ENCODE measurements at places on chromosomes 5 and 9.
A peak's percentile ranks its signal among the peaks of the same experiment; 100 is the strongest.

DNA sequence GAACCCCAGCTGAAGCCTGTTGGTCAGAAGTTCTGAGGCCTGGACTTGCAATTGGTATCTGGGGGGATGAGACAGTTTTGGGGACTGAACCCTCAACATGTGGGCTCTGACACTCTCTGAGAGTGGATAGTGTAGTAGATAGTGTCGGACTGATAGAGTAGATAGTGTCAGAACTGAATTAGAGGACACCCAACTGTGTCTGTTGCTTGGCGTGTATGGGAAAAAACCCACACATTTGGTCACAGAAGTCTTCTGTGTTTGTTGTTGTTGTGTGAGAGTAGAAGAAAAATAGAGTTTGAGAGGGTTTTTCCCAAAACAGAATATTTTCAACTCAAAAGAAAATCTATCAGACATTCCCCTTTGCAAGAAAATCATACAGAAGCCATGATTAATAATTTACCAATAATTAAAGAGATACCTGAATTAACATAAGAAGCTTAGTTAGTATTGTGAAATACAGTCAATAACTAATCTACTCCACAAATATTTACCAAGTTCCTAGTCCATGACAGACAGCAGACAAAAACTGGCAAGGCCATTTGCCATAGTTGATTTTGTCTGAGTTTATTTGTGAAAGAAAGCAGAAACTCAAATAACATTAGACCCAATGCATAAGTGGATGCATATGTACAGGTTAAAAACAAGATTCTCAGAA lies 170.9 kb downstream of the CTNND2 start:
- DNase-seq: no peak

DNA sequence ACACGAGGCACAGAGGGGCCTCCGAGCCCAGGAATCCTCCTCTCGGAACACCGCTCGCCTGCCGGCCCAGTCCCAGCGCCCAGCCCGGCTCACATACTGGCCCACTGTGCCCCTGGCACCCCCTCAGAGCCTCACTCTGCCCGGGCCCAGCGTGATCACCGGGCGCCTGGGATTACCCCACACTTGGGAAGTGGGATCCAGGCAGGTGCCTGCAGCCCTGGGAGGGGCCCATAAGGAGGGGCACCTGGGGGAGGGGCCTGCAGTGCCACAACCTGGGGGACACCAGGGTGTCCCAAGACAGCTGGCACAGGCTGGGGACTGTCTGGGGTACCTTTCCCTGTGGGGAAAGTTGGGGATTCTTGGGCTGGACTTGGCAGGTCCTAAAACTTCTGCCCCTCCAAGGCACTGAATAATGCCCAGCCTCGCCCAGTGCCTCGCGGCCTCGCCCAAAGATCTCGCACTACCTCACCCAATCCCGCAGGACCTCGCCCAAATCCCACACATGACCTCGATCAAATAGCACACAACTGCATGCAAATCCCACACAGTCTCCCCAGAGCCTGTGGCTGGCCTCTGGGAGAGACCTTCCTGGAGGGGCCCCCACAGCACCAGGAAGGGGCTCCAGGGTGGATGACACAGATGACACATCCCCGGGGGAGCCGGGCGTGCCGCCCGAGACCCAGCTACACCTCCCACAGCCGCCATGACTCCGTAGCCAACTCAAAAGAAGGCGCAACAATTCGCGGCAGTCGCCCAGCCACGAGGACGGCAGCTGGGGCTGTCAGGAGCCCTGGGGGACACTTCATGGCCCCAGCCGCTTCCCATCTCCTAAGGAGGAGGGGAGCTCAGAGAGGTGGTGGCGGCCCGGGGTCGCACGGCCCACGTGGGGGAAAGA lies 13.7 kb downstream of the NOTCH1 start:
- no peak for DNase-seq

DNA sequence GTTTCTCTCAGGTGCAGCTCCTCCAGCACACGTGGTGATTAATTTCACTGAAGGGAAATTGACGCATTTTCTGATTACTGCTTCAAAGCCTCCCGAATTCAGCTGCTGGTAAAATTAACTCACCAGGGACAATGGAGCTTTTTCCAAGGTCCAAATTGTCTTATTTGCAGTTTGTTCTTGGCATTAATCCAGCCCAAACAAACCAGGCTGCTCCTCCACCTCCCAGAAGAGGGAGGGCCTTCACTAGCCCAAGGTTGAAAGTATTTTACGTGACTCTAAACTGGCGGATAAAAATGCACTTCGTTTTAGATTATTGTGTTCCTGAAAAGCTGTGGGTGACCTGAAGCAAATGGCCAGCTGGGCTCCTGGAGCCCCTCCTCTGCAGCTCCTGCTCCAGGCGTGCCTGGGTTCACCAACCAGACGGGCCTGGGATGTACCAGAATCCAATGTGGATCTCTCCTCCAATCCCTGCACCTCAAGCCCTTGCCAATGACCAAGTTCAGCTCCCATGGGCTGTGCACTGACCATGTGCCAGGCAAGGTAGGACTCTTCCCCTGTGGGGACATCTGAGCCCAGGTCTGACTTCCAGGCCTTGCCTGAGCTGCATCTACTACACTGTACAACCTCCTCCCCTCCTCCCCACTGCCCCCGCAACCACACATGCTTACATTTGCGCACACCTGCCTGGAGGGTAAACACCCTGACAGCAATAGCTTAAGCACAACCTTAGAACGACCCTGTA lies 193.4 kb downstream of the CDK5RAP2 start:
- DNase-seq: no peak

GRCh38 chr9:13026956-13027355 lies 252.1 kb downstream of the LURAP1L start:
- DNase-seq: no peak

DNA sequence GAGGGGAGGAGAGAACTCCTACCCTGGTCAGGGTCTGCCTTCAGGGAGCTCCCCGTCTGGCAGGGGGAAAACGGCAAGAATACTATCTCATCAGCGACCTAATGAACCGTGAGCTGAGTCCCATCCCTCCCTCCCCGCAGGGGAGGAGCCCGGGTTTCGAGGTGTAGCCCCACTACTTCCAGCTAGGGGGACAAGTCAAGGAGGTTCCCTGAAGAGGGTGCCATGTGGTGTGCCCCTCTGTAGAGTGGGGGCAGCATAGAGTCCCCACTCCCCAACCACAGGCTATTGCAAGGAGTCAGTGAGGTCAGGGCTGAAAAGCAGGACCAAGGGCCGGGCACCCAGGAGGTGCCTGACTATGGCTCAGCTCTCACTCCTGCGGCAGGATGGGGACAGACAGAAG lies 50.9 kb upstream of the RXRA start:
- no peak for DNase-seq

GRCh38 chr5:140017397-140018095 lies 25.6 kb downstream of the NRG2 start:
- no peak for DNase-seq

- no peak for DNase-seq
Observed at GRCh38 chr9:119398350-119398749, 29.1 kb upstream of the BRINP1 start.

GRCh38 chr5:134101686-134102439 lies 12.6 kb upstream of the TCF7 start:
- DNase-seq: peak; percentile 59

DNA sequence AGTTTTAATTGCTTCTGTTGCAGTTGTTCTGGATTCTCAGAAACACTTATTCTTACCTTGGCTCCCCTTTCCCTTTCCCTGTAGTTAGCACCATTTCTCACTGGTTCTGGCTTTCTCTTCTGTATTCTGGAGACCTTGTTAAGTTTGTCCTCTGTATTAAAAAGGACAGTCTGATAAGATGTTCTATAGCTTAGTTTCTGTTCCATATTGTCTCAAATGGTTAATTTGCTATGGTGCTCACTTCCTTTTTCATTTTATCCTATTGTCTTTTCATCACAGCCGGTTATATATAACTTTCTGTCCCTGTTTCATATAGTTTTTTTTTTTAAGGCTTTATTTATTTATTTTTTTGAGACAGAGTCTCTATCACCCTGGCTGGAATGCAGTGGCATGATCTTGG lies 41.4 kb upstream of the KIAA1958 start:
- DNase-seq: no peak

DNA sequence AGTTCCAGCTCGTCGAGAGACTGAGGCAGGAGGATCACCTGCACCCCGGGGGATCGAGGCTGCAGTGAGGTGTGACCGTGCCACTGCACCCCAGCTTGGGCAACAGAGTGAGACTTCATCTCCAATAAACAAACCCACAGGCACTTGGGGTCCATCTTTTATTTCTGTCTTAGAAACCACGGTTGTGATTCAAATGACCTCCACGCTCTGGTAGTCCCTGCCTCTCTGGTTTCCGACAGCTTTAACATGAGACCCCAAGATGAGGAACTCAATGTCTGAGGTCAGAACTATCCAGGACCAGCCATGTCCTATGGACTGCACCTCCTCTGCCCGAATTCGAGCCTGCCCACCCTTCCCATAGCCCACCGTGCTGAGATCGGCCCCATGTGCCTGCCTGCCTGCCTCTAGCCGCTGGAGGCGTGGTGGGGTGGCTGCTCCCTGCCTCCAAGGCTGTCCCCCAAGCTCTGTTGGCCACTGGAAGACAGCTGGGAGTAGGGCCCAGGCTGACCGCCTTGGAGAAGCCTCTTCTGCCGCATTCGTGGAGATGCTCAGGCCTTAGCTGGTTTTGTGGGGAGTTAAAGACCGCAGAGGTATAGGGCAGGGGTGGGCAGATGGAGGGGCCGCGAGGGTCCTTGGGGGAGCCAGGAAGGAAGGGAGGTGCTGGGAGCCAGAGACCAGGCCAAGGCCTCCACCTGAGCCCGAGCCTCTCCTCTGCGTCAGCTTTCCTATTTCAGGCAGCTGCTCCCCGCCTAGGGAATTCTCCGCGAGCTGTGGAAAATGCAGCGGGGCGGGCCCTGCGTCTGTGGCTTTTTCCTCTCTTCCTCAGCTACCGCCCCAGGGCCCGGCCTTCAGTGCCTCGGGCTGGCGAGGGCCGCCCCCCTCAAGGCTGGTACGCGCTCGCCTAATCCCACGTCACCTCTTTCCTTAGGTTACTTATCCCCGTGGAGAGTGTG lies 6.9 kb upstream of the WDR5 start:
- DNase-seq: no peak

DNA sequence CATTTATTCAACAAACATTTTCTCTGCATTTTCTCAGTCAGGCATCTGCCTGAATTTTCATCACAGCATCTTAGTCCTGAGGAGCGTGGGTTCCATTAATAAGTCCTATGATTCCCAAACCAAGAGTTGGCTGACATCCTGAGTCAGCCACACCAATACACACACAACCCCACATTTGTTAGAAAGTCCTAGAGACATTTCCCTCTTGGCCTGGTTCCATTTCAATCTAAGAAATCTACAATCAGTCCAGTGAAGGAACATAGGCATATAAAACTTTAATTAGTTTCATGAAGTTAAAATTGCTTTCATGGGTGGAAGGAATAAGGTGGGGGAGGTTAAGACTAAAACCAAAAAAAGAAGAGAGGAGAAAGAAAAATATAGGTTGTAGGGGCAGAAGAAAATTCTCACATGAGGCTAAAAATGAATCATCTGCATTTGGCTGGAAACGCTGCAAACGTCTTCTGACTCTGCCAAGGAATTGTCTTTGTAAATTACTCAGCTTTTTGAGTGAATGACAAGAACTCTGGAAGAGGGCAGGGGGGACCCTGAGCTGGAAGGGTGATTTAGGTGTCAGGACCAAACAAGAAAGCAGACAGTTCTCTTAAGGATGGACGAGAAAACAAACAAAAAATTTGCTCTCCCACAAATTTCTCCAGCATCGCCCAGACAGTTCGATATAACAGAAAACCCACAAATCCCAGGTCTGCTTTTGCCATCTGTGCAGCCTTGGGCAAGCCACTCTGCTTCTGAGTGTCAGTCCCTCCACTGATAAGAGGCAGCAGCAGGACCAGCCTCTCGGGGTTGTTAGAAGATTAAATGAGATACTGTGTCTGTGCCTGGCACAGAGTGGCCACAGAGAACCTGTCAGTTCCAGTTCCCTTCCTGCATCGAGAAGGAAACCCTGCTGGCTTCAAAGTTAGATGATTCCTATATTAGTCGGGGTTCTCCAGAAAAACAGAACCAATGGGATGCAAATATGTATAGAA lies 289.7 kb downstream of the CDK5RAP2 start:
- no peak for DNase-seq

GRCh38 chr5:178389026-178389729 lies 156.6 kb upstream of the PHYKPL start:
- no peak for DNase-seq

DNA sequence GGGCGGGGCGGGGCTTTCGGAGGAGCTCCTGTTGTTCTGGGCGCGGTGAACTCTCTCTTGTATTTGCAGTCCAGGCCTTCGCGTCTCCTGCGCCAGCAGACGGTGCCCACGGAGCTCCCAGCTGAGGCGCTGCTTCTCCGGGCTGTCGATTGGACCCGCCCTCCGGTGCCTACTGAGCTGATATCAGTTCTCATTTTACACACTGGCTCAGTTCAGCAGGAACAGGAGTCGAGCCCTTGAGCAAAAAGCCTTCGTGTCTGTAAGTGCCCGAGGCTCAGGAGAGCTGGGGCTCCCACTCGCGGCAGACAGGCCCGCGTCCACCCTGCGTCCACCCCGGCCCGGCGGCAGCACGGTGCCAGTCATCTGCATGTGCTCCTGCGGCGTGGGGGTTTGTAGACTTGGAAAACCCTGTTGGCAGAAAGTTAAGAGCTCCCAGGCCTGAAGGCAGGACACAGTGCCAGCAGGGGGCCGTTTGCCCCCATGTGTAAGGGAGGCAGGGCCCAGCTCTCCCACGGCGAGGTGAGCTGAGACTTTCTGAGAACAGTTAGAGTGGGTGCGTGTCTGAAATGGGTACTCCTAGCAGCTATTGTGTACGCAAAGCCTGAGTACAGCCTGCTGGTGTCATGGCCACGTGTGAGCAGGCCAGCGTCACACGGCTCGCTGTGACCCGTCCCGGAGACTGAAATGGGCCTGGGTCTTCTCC lies 231.5 kb downstream of the FANCC start:
- DNase-seq: no peak

DNA sequence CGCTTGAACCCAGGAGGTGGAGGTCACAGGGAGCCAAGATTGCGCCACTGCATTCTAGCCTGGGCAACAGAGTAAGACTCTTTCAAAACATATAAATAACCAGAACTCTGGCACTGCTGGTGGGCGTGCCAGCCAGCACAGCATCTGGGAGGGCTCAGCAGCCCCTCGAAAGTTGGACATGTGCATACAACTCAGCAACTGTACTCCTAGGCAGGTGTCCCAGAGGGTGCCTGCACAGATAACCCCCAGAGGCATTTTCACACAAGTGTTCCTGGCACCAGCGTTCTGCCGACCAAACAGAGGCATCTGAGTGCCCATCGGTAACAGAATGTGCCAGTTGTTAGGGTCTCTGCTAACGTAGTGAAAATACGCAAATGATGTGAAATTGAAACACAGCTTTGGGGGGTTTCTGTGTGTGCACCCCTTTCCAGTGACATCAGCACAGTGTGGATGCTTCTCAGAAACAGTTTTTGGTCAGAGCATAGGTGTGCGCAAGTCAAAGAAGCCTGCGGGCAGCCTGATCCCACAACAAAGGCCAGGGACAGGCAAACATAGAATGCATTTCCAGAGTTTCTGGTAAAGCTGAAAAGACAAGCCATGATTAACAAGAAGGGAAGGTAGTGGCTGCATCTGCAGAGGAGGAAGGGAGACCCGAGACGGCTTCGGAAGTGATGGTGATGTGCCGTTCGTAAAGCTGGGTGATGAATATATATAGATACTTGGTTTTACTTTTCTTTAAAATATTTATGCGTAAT lies 190.2 kb downstream of the CACNA1B start:
- DNase-seq: no peak

- no peak for DNase-seq
Observed at GRCh38 chr9:107539427-107540163, 50.0 kb upstream of the KLF4 start.

- no peak for DNase-seq
Observed at GRCh38 chr5:159178978-159179377, 30.4 kb downstream of the RNF145 start.

All from spinal cord (tissue), 10 donors.